ENCODE measurements at places on chromosomes 7 and 10.

DNA sequence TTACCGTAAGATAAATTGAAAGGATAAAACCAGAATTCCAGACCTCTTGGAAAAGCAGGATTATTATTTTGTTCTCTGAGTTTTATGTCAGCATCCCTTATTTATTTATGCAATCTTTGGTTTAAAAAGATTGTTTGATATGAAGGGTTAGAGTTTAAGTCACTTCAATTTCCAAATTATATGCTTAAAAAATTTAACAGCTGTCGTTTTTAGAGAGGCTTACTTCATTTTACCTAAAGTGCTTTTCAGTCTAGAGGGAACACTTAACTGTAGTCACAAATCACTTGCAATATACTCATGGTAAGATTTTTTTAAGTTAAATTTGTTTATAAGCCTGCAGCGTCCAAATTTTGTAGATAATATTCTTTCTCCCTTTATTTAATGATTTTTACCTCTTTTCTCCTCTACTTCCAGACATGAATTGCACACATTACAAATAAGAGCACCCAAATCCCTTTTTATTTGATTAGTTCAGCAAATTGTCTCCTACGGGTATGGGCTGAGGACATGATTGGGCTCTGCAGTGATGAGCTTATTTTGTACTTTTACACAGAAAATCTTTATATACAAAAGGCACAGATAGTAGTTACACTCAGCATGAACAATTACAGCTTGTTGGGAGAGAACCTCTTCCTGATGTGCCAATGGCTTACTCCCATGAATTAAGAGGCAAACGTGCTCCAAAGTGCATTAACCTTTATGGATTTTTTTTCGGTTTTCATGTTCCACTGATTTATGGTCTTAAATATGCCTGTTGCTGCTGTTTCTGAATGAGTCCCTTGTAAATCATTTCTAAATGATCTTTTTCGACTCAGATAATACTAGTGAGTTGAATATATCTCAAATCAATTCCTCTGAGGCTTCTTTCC lies 319.3 kb upstream of the LRGUK start:
- no peak for DNase-seq

DNA sequence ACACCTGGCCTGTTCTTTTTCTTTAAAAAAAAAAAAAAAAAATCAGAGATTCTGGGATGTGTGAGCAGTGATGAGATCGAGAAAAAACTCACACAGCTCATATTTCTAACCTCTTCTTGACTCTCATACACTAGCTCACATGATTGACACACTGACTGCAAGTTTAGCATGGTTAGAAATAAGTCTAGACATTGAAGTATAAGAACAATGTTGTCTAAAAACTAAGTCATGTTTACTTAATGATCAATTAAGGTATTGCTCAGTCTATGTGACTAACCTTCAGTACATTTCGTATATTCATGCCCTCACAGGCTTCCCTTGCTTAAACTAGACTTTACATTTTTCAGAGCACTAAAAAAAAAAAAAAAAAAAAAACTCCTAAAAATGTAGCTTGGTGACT lies 775.1 kb downstream of the GATA3 start:
- no peak for DNase-seq

- no peak for DNase-seq
These were observed 57.0 kb upstream of the GLCCI1 start for GRCh38 chr7:7911369-7912123.

DNA sequence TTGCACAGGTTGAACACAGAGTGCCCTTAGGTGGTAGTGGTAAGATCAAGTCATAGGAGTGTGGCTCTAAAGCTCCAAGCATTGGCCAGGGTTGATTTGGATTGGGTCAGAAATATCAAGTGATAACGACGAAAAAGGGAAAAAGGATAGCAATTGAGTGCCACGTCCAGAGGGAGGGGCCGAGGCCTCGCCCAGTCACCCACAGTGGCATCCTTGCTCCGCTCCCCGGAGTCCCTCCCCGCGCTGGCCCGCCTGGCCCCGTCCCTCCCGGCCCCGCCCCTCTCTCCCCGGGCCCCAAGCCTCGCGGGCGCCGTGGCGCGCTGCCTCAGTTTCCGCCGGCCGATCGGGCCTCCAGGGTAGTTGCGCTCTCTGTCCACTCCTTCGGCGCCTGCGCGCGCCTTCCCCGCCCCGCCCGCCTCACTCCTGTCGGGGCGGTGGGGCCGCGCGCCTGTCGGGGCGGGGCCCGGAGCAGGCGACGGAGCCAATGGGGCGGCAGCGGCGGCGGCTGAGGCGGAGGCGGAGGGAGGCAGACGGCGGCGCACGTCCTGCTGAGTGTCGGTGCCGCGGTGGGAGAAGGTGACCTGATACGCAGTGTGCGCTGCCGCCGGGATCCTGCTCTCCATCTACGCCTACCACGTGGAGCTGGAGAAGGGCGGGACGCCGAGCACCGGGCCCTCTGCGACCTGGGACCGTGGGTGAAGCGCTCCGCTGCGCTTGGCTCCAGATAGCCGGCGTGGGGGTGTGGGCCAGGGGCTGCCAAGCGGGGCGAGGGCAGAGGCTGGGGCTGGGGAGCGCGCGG lies 209.1 kb upstream of the ZNF722 start:
- DNase-seq = no peak

DNA sequence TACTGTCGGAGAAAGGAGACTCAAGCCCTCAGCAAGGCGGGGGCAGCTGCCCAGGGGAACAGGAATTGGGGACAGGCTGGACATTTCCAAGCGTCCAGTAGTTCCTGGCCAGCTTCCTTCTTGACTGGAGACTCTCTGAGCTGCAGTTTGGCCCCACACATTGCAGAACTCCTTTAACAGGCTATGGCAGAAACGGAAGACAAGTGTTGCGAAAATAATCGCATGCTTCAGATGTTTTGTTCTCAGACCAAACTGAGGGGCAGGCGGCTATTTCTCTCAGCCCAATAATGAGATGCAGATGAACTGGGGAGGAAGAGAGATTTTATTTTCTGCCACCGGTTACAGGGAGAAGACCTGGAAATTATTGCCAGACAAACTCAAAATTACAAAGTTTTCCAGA lies 88.0 kb upstream of the PFKP start:
- no peak for DNase-seq

GRCh38 chr10:23325132-23325531 lies 19.5 kb downstream of the C10orf67 start:
- DNase-seq = no peak

All from stimulated activated CD4-positive, alpha-beta T cell treated with anti-CD3 and anti-CD28 coated beads, Interleukin-4, amount 100 ng/mL, for 24 hours (primary cell).